Psoas muscle (tissue), 8 donors: ENCODE measurements at places on chromosomes 1 and 21.
A peak's percentile ranks its signal among the peaks of the same experiment; 100 is the strongest.

DNA sequence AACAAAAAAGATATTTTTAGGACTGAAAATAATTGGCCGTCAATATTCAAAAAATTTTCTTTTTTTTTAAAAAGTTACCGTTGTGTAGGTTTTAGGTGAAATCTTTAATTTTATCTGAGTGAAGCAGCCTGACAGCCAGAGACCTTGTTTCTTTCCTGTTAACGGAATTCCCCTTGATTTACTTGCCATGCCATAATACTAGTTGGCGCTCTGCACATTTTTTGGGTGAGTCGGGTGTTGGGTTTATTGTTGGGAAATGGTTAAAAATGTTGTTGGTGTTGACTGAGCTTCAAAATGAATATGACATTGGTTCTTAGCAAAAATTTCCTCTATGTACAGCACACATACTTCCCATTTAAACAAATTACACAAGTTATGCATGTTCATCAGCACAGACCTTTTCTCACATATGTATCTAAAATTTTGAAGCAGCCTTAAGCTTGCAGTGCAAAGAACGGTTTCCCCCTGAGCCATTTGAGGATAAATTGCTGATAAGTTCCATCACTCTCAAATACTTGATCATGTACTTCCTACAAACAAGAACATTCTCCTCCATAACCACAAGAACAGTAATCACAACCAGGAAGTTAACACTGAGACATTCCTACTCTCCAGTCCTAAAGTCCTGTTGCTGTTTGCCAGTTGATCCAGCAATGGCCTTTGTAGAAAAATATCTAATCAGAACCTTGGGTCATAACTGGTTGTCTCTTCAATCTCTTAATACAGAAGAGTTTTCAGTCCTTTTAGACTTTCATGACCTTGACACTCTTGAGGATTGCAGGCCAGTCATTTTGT is 34.2 kb downstream of the CAMTA1 start:
- no peak for DNase-seq
- H3K27ac ChIP-seq = peak overlapping the region; percentile 42
- no peak overlapping the region for H3K4me3 ChIP-seq

DNA sequence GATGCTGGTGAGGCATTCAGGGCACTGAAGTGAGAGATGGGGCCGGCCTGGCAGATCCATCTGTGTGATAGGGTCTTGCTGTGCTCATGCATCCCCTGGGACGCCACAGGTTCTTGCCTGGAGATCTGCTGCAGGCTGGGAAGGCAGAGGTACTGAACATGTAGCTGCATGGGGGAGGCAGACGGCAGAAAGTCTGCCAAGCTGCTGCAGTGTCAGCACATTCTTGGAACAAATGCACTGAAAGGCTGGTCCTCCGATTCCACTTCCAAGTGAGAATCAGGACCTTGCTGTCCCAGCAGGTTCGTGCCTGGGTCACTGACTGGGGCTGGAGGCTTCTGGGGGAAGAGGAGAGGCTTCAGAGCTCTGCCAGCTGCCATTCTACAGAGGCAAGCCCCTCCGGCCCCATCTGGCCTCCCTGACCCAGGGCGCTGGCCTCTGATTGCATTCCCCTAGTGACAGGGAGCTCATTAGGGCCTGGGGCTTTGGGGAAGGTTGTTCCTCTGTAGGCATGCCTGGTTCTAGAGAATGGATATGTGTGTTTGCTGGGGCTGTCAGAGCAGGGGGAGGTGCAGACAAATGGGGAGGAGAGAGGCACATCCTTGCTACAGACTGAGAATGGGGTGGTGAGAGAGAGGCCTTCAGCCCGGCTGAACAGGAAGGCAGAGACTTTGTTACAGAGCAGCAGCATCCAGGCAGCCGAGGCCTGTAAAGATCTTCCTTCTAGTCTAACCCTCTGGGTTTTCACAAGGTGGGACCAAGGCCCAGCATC is 174.0 kb downstream of the TRABD2B start:
- H3K4me3 ChIP-seq = no peak overlapping the region
- no peaks in the 10 kb centered on the region for H3K27me3 ChIP-seq
- DNase-seq = peak; percentile 52
- no peaks in the 10 kb centered on the region for H3K4me1 ChIP-seq

DNA sequence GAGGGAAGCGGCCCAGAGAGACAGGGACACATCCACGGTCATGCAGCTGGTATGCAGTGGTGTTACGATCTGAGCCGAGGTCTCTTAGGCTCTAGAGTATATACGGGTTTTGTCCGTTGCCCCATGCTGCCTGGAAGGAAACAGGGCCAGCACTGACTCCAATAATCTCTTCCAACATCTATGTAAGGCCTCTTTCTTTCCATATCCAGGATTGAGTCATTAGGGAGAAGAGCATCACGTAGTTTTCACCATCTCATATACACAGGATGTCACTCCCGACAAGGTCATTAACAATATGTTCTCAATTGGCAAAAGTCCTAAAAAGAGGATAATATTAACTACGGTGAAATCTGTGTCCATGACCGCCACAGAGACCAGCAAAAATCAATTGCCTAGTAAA is 4.4 kb downstream of the C8B start:
- no peak for DNase-seq
- no peak overlapping the region for H3K4me3 ChIP-seq
- no peaks in the 10 kb centered on the region for H3K4me1 ChIP-seq
- H3K36me3 ChIP-seq = no peaks in the 10 kb centered on the region
- no peaks in the 10 kb centered on the region for H3K27me3 ChIP-seq

DNA sequence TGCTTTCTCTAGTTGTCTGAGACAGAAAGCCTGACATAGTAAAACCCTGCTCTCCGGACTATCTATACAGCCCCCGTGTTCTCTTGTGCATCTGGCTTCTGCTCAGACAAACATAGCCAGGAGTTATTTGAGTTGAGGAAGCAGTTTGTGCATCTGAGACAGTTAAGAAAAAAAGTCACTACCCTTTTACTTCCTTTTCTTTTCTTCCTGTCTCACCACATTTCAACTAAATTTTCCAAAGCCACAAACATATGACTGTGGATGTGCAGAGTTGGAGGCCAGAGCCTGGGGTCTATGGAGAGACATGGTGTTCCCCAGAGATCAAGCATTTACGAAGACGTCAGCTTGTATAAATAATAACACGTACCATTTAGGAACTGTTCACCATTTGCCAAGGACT is 158.5 kb upstream of the FGGY start:
- peak overlapping the region; percentile 37 for H3K4me3 ChIP-seq
- no peaks in the 10 kb centered on the region for H3K36me3 ChIP-seq
- no peak for DNase-seq
- no peaks in the 10 kb centered on the region for H3K27me3 ChIP-seq

DNA sequence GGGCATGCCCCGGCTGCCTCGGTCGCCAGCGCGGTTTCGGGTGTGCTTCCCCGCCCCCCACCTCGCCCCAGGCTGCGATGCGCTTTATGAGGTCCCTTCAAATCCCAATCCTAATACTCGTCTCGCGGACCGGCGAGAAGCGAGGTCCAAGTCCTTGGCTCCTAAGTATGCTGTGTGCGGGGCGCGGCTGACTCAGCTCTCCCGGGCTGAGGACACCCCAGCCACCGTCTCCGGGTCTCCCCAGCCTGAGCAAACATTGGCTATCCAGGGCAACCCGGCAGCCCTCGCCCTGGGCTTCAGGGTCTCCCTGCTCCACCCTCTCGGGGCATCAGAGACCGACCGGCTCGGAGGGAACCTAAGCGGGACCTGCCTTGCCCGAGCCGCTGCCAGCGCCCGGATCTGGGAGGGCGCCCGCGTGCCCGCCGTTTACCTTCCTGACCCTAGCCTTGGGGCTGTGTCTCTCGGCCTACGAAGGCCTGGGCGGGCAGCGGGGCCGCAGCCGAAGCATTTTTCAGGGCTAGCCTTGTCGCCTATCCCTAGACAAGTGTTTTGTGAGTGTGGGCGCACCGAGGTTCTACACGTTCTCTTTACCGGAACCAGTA is 1.2 kb downstream of the ITPKB start:
- DNase-seq = peak; percentile 70
- H3K36me3 ChIP-seq = no peaks in the 10 kb centered on the region
- H3K27me3 ChIP-seq = no peaks in the 10 kb centered on the region
- H3K4me1 ChIP-seq = peaks cover 23% of the 10 kb centered on the region

- peaks cover 2% of the 10 kb centered on the region for H3K4me1 ChIP-seq
- no peaks in the 10 kb centered on the region for H3K27me3 ChIP-seq
- no peak overlapping the region for H3K4me3 ChIP-seq
- H3K36me3 ChIP-seq = no peaks in the 10 kb centered on the region
- DNase-seq = no peak
These were observed 6.8 kb downstream of the RGS5 start for GRCh38 chr1:163195728-163196448.

GRCh38 chr1:99481391-99481996 is 164.4 kb upstream of the PALMD start:
- no peaks in the 10 kb centered on the region for H3K4me1 ChIP-seq
- DNase-seq = no peak
- H3K4me3 ChIP-seq = no peak overlapping the region
- H3K27me3 ChIP-seq = no peaks in the 10 kb centered on the region
- no peak overlapping the region for H3K27ac ChIP-seq
- H3K36me3 ChIP-seq = no peaks in the 10 kb centered on the region

- H3K36me3 ChIP-seq = no peaks in the 10 kb centered on the region
- no peak overlapping the region for H3K27ac ChIP-seq
- no peaks in the 10 kb centered on the region for H3K27me3 ChIP-seq
- H3K4me1 ChIP-seq = peaks cover 3% of the 10 kb centered on the region
These were observed 90.4 kb upstream of the DPH5 start for GRCh38 chr1:101116006-101116405.

DNA sequence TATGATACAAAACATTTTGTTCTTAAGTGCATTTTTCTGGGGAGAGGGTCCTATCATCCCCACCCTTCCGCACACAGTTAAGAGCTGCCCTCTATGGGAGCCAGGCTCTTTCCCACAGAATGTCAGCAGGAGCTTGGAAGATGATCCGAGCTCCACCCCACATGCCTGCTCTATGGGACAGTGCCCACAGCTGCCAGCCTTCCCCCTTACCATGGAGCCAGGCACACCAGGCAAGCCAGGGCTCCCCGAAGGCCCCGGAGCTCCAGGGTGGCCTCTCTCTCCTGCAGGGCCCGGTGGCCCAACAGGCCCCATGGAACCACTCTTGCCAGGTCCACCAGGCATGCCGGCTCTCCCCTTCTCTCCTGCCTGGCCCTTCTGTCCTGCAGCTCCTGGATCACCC is 10.4 kb upstream of the PEF1 start:
- no peaks in the 10 kb centered on the region for H3K36me3 ChIP-seq
- H3K4me1 ChIP-seq = no peaks in the 10 kb centered on the region
- H3K27me3 ChIP-seq = no peaks in the 10 kb centered on the region
- H3K4me3 ChIP-seq = no peak overlapping the region
- H3K27ac ChIP-seq = no peak overlapping the region

DNA sequence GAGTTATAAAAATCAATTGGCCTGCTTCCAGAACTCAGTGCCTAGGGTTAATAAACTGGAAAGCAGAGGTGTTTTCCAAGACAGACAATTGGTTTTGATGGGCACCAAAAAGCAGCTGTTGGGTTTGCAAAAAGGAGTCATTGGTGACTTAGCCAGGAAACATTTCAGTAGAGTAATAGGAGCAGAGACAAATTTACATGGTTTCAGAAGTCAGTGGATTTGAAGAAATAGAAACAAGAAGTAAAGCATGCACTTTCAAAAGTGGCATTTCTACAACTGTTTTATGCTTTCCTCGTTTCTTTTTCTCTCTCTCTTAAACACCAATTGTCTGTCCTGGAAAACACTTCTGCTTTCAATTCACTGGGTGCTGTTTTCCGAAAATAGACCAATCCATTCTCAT is 87.8 kb downstream of the GLUL start:
- DNase-seq = no peak
- H3K4me1 ChIP-seq = peaks cover 16% of the 10 kb centered on the region
- H3K27me3 ChIP-seq = no peaks in the 10 kb centered on the region
- H3K4me3 ChIP-seq = no peak overlapping the region

DNA sequence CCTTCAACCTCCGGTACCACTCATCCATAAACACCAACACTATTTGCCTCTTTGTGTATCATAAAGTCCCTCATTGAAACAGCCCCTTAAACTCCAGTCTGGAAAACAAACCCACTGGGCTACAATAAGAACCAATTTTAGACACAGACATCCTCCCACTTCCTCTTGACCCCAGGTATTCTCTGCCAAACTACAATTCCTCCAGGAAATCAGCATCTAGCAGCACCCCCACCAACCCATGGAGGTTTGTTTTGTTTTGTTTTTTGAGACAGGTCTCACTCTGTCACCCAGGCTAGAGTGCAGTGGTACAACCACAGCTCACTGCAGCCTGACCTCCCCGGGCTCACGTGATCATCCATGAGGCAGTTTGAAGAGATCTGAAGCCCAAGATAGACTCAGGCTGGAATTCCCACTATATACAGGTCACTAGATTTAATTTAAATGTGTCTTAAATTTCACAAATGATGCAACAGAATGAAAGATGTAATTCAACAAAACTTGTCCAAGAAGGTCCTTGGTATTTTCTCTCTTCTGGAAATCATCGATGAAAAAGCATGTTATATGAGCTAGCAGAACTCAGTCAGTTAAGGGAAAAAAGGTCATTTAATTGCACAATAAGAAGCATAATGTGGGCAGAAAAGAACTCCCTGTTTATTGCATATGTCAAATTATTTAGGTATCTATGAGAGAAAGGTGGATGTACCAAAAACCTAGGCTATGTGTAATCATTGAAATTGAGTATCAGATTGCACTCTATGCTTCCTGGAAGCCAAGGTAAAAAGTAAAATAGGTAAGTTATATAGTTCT is 30.3 kb downstream of the TCP10L start:
- H3K4me1 ChIP-seq = no peaks in the 10 kb centered on the region
- H3K27me3 ChIP-seq = no peaks in the 10 kb centered on the region
- no peak overlapping the region for H3K4me3 ChIP-seq
- no peaks in the 10 kb centered on the region for H3K36me3 ChIP-seq
- no peak overlapping the region for H3K27ac ChIP-seq

GRCh38 chr1:113207019-113207418 is 134.0 kb downstream of the LRIG2 start:
- H3K4me3 ChIP-seq = no peak overlapping the region
- H3K27me3 ChIP-seq = peaks cover 3% of the 10 kb centered on the region
- H3K4me1 ChIP-seq = no peaks in the 10 kb centered on the region
- DNase-seq = no peak

DNA sequence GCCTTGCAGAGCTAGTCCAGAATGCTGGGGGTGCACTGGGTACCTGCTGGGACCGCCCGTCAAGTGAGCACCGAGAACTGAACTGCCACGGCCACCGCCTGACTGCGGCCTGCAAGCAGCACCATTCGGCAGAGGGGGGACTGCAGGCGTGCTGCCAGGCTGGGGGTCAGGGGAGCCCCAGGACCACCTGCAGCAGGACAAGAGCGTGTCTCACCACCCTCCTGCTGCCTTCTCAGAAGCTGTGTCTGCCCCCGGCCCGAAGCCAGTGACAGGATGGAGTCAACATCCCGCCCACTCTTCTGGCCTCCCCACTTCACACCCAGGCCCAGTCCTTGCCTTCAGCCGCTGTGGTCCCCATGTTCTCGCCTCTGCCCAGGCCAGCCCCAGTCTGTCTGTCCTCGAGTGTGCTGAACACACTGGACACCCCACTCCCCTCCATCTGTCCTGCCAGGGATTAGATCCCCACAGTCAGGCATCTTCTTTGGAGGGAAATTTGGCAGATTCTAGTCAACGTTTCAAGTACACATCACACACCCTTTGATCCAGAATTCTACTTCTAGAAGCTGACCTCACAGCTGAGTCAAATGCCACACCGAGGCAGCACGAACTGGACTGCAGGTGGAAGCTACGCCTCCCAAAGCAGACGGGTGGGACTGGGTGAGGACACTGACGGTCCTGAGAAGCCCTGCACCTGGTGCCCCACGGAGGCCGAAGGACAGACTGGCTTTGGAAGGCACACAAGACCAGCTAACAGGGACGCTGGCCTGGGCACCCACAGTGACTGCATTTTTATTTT is 26.0 kb downstream of the PTTG1IP start:
- peaks cover 10% of the 10 kb centered on the region for H3K4me1 ChIP-seq
- H3K27ac ChIP-seq = no peak overlapping the region
- no peak for DNase-seq
- peaks cover 21% of the 10 kb centered on the region for H3K27me3 ChIP-seq
- H3K36me3 ChIP-seq = peaks cover 36% of the 10 kb centered on the region
- no peak overlapping the region for H3K4me3 ChIP-seq
